ENCODE measurements at places on chromosomes 3 and 15.

DNA sequence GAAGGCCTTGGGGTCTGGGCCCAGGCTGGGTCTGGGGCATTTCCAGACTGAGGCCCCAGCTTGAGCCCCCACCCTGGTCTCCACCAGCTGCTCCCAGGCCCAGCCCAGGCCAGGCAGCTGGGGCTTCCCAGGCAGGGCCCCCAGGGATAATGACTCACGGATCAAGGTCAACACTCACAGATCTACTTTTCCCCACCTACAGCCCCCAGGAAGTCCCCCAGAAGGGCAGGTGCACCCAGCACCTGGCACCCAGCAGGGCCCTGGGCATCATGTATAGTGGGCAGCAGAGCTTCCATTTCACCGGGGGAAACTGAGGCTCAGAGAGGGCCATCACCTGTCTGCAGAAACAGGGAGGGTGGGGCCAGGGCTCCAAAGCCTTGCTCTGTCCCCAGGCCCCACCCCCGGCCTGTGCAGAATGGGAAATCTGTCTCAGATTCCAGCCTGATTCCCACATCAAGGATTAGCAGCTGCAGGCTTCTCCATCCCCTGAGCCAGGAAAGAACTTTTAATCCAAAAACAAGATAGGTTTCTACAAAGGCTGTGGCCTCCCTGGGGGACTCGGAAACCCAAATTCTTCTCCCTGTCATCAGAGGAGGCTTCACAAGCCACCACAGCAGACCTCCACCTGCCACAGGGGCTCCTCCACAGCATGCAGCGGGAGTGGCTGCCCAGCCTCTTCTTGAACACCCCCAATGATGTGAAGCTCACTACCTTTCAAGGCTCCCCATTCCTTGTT, 49.8 kb downstream of the IQSEC1 start:
- no peak for DNase-seq

DNA sequence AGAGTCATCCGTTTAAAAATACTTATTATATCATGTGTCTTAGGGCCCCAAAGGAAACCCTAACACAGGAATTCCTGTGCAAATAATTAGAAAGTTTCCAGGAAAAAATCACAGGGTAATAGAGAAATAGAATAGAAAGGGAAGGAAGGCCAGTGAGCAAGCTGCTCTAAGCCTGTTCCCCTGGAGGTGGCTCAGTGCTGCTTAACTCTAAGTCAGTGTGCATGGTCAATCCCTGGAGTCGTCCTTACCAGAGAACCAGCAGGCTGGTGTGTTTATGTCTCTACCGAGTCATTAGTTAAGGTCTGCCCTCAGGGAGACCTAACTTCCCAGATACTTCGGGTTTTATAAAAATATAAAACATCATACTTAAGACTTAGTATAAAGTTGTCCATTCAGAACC, 21.0 kb upstream of the MCF2L2 start:
- DNase-seq: no peak

DNA sequence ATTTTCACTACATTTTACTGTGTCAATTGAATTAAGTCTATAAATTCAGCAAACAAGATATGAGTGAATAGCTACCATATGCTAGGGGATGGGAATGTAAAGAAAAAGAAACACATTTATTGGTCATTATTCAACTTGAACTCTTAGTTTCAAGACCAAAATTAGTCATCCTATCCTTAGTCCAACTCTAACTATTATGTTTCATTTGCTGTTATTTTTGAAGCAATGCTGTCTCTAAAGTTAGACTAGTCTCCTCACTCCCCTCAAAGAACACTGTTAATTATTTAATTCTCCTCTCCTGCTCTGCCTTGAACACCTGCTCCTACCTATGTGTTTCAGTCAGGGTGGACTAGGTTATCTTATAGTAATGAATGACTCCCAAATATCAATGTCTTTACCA, 920.9 kb downstream of the TUSC7 start:
- no peak for DNase-seq

DNA sequence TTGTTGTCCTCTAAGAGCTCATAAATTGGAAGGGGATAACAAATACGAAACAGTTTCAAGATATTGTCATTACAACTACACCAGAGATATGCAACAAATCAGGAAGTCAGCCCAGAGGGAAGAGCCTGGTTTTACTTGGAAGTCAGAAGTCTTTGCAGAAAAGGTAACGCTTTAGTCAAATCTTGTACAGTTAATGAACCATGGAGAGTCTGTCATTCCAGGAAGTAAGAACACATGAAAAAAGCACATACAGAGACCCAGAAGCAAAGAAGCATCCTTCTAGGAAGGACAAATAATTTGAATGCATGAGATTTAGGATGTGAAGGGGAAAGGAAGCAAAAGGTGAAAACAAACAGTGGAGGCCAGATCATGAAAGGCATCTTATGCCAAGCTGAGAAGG, 19.6 kb downstream of the DYNC1LI1 start:
- DNase-seq: no peak

DNA sequence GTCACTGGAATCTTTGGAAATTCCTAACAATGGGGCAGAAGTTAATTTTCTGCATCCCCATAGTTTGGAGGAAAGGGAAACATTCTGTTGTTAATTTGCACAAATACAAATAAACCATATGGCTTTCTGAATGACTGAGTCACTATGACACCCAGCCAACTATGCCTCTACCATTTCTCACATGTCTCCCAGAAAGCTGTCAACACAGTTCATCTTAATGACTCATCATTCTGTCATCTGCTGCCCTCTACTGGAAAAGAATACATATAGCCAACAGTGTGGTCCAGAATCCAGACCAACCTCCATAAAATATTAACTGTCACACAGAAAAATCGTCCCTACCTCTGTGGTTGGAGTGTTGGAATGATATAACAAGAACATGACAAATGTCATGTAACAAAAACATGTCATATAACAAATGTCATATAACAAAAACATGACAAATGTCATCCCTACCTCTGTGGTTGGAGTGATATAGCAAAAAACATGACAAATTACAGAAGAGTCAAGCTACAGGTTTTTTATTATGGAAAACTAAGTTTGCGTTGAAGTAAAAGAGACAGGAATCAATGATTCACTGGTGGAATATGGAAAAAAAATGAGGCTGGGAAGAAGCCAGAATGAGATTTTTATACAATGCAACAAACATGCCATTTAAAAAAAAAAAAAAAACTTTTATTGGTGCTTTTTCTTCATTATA, 47.7 kb upstream of the GYG1 start:
- DNase-seq: no peak

GRCh38 chr3:144142151-144142840, 170.7 kb downstream of the DIPK2A start:
- no peak for DNase-seq

DNA sequence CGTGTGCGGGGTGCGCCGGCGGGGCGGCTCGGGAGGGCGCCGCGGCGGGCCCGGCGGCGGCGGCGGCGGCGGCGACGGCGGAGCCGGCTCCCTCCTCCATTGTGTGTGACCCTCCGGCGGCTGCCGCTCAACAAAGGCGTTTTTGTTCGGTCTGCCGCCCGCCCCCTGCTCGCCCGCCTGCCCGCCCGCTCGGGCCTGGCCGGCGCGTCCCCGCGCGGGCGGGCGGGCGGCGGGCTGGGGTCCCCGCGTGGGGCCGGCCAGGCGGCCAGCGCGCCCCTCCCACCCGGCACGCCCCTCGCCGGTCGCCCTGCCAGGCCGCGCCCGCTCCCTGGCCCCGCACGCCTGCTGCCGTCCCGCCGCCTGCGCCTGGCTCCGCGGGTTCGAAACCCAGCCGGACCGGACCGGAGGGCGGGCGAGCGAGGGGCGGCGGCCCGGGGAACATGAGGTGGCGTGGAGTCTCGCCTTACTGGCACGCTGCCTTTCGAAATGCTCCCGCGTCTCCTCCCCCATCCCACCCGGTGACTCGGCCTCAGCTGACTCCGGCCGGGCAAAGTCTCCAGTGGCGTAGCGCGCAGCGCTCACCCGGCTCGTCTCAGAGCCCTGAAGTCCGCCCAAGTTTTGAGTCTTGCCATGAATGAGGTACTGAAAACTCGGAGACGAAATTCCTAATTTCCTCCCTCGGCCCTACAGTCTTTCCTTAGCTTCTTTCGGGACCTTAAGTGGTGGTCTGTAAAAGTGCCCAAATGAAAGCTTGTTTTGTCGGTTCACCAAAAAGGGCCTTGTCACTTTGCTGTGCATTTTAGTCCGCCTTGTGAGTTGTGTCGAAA, 588 bp downstream of the MAPK6 start:
- peak; percentile 58 for DNase-seq

DNA sequence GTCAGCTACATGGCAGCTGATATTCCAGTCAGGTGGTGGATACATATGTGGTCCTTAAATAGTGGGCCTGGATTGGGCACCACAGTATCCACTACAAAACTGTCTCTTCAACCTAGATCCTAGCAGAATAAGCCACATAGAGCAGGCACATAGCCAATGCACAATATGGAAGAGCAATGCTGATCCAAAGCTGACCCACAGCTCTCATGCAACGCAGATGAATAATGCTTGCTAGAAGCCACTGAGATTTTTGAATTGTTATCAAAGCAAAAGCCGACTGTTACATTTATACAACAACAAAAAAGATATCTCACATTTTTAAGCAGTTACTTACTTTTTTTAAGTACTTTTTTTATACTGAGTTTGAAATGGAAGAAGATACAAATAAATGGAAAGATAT, 11.2 kb downstream of the CNTN3 start:
- no peak for DNase-seq

GRCh38 chr15:39161096-39161495, 419.8 kb upstream of the THBS1 start:
- no peak for DNase-seq

GRCh38 chr3:20683910-20684309, 497.9 kb upstream of the SGO1 start:
- no peak for DNase-seq

DNA sequence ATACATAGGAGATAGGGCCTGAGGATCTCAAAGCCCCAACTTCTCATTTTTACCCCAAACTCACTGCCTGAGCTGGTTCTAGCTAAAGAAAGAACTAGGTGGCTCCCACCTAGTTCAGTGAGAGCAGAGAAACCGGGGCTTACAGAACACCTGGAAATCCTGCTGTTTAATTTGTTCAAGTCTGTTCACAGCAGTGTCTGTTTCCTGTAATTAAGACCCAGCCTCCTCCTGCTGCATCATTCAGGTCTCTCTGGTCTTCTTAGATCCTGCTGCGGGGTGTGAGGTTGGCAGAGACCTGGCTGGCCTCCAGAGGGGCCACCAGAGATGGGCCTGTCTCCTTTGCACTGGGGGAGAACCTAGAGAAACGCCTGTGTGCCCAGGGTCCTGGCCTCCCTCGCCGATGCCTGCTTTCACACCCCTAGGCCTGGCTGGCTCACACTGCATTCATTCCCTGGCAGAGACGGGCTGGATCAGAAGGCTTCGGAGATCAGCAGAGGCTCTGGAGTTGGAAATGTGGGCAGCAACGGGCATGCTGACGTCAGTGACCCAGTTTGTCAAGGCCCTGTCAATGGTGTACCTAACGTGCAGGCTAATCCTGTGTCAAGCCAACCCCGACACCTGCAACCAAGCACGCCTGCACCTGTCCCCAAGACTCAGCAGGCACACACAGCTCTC, 4.9 kb upstream of the CHRNA3 start:
- DNase-seq: no peak

DNA sequence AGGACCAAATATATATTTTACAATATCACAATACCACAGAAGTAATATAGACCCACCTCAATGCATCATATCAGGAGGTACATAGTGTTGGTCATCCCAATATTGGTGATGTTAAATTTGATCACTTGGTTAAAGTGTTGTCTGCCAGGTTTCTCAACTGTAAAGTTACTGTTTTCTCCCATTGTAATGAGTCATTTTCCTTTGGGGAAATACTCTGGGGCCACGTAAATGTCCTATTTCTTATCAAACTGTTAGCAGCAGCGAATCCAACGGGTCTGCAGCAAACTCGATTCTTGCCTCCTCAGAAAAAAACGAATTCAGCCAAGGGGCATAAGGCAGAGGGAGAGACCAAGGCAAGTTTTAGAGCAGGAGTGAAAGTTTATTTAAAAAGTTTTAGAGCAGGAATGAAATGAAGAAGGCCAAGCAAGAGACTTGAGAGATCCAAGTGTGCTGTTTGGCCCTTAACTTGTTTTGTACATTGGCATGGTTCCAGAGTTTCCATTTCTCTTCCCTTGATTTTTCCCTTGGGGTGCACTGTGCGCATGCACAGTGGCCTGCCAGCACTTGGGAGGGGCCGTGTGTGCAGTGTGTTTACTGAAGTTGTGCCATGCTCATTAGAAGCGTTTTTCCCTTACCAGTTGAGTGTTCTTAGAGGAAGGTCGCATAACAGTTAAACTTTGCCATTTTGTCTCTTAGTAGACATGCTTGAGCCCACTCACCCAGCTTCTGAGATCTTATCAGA, 512.5 kb downstream of the AGBL1 start:
- DNase-seq: no peak

- no peak for DNase-seq
Observed at GRCh38 chr3:44179246-44179645, 62.4 kb upstream of the TOPAZ1 start.

DNA sequence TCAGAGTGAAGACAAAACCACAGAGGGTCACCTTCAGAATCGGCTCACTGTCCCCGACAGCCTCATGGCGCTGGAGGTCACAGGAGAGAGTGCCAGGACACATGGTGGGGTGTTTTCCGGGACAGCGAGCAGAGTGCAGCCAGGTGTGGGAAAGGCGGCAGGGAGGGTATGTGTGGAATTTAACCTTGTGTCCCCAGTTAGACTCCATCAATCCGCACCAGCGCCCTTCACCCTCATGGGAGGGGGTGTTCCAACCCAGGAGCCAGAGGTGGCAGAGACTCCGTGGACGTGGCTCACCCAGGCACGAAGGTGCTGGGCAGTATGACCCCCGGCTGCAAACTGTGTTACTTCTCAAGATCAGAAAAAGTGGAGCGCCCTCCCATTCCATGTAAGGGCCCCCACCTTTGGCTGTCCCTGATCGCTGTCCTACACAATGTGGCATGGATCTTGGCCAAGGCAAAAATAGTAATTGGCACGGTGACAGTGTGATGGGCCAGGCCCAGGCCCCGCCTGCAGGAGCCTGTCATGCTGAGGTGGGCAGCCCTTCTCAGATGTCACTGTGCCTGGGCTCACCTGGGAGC, 190.3 kb downstream of the XXYLT1 start:
- no peak for DNase-seq
